ENCODE measurements at places on chromosomes 1 and 21. TPM values are rescaled to one million over a fixed set of nuclear protein-coding genes. Genes with fewer than 3 reads are reported as not detected.

DNA sequence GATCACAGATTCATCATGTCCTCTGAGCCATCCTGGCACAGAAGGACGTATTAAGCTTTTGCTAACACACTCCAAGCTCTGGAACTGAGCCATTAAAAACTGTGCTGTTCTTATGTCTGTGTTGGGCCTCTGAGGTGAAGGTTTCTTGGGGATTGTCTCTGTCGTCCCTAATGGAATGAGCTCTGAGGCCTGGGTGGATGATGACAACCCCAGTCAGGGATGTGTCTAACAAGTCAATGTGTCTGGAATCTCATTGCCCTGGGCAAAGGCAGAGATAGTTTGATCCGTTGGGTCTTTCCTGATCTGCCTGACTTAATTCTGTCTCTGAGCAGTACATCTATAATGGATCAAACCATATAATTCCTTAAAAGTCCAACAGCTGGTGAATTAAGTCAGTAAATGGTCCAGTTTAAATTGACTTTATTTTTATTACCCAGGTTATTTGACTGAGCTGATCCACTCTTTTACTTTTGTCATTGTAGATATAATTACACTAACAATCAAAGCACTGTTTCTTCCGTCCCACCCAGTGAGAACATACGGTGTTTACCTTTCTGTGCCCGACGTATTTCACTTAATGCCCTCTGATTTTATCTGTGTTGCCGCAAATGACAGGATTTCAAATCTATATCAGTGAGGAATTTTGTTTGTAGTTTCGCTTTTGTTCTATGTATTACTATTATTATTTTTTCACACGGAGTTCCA is 38.8 kb upstream of the OR2B11 start:
- DNase-seq: no peak

GRCh38 chr1:10450156-10450814 is 454 bp downstream of the CORT start:
- no peak for DNase-seq

DNA sequence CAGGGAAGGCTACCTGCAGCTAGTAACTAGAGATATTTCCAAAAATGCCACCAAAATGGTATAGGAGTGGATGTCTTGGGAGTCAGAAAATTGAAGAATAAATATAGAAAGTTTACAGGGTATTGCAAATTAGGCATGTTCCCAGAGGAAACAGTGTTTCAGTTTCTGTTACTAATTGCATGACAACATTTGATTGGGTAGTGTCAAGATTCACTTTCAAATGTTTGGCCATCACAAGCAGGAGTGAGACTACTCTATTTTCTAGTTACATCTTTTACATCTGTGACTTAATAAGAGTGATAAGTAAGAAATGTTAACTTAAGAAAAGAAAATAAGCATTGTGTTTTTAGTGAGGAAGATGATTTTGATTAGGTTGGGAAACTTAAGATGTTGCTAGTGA is 30.2 kb downstream of the AMY1C start:
- no peak for DNase-seq

- DNase-seq: no peak
These were observed 11.2 kb downstream of the DDAH1 start for GRCh38 chr1:85453640-85454194.

DNA sequence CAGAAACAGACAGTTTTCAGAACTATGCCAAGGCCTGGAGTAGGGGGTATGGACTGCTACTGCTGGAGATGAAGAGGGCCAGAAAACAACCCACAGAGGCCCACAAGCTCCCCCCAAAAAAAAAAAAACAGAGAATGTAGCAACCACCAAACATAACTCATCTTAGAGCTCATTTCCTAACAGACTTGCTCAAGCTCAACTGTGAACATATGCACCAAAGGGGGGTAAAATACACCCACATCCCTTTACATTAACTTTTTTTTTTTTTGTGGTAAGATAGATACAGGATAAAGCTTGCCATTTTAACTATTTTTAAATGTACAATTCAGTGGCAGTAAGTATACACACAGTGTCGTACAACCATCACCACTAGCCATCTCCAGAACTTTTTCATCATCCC is 36.0 kb downstream of the SEC16B start:
- DNase-seq: no peak

DNA sequence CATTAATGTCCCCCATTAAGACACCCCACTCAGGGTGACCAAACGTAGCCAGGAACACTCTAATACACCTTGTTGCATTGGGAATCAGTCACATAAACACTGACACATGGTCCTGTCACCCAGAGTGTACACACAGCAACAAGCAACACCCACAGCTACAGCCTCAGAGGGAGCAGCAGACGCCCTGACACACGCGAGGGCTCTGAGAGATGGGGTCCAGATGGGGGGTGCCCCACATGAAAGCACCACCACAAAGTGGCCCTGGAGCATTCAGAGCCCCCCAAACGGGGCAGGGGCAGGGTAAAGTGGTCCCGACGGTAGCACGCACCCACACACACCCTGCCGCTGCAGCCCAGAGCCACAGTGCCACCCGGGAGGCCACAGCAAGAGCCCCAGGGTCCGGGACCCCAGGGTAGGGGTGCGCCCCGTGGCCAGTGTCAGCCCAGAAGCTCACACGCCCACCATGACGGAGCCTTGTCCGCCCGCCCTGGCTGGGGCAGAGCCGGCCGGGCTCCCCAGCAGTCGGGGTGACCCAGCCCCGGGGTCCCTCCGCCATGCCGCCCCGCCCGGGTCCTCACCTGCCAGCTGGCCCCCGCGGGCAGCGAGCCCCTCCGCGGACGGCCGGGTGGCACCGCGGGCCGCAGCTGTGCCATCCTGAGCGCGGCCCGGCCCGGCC is 47.3 kb downstream of the RAP1GAP start:
- no peak for DNase-seq

DNA sequence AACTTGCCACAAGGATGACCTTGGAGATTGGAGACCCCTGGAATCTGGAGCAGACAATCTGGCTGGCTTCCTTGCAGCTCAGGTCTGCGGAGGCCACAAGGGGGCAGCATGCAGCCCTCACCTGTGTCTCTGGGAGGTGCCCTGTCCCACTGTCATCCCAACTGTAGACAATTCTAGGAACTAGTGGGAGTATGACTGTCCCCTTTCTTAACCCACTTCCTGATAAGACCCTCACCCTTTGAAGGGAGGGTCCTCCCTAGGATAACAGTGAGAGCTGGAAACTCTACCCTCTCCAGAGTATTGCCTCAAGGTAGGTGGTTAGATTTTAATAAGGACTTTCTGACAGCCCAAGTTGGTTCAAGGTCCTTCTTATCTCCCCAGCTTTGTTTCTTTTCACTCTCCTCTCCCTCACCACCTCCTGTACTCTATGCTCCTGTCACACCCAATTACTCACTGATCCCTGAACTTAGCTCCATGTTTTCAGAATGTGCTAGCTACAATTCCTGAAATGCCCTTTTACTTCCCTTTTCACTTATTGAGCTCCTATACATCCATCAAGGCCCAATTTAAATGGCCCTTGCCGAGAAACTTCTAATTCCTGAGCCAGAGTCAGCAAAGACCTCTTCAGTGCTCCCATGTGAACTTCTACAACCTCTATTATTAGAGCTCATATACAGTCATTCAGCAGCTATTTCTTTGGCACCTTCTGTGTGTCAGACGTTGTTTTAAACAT is 9.2 kb upstream of the KCNQ4 start:
- DNase-seq: peak; percentile 76

- no peak for DNase-seq
These were observed 237.1 kb downstream of the HHIPL2 start for GRCh38 chr1:222310836-222311235.

GRCh38 chr1:19315378-19316198 is 3.5 kb downstream of the SLC66A1 start:
- peak; percentile 57 for DNase-seq

DNA sequence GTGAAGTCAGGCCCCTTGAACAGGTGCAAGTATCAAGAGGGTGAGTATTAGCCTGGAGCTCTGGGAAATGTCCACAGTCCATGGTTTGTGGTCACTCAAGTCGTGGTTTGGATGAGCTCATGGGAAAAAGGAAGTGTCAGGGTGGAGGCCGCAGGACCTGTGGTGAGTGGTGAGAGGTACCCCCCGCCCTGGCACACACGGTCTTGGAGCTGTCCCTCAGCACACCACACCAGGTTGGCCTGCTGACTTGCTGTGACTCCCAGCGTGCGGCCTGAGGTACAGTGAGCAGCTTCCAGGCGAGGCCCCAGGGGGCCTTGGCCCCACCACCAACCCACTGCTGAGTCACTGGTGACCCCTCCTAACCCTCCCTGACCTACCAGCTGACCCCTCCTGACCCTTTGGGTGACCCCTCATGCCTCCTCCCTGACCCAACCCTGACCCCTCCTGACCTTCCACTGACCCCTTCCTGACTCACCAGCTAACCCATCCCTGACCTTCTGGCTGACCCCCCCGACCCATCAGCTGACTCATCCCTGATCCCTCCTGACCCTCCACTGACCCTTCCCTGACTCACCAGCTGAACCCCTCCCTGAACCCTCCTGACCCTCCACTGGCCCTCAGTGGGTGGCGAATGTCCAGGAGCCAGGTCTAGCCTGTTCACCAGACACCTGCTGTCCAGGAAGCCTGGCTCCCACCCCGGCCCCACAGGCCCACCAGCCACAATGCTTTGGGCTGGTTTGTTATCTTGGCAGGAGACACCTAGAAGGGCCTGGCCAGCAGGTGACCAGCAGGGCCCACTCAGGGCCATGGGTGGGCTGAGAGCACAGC is 34.8 kb upstream of the RNF187 start:
- peak; percentile 57 for DNase-seq

- no peak for DNase-seq
These were observed 151.7 kb downstream of the LYPLAL1 start for GRCh38 chr1:219325368-219325742.

DNA sequence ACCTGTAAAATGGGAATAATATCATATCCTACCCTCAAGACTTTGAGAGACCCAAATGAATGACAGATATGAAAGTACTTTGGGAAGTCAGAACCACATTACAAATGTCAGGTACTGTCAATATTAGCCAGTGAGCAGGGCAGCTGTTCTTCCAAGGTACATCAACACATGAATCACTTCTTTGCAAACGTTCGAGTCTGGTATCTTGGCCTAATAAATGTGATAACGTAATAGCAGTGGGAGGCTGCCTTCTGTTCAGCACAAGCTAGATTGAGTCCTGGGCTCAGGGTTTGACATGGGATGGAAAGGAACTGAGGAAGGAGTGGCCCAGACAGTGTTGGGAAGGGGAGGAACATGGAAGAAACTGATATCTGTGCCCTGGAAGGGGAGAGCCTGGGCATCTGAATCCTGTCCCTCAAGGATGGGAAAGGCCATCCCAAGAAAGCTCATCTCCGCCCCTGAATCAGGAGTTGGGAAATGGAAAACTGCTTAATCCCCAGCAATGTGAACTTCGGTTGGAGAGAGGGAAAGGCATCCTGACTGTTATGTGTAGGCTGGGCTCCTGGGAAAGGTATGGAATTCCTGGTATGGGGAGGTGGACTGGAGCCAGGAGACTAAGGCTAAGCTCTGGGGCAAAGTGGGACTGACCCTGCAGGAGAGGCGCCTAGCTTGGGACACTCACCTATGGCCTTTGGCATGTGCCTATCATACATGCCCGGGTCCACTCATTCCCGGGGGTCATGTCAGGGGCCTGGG is 14.3 kb downstream of the KCNC4 start:
- DNase-seq: no peak

- DNase-seq: no peak
These were observed 92.9 kb downstream of the LAMC2 start for GRCh38 chr1:183278739-183279591.

GRCh38 chr1:34477632-34478141 is 277.2 kb upstream of the GJB5 start:
- no peak for DNase-seq

DNA sequence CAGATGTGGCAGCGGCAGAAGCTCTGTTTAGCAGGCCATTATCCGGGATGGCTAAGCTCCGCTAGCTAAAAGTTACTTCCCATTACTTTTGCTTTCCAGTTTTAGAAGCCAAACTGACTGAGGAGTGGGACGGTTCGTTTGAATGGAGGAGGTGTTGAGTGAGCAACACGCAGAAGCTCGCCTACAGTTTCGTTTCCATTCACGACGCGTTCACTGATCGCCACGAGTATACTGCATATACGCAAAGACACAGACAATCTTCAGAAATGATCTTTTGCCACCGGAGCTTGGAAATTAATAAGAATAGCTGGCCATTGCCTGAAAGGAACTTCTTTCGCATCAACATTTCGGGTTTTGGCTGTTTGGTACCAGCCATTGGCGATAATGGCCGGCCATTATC is 14.6 kb downstream of the SON start:
- no peak for DNase-seq

DNA sequence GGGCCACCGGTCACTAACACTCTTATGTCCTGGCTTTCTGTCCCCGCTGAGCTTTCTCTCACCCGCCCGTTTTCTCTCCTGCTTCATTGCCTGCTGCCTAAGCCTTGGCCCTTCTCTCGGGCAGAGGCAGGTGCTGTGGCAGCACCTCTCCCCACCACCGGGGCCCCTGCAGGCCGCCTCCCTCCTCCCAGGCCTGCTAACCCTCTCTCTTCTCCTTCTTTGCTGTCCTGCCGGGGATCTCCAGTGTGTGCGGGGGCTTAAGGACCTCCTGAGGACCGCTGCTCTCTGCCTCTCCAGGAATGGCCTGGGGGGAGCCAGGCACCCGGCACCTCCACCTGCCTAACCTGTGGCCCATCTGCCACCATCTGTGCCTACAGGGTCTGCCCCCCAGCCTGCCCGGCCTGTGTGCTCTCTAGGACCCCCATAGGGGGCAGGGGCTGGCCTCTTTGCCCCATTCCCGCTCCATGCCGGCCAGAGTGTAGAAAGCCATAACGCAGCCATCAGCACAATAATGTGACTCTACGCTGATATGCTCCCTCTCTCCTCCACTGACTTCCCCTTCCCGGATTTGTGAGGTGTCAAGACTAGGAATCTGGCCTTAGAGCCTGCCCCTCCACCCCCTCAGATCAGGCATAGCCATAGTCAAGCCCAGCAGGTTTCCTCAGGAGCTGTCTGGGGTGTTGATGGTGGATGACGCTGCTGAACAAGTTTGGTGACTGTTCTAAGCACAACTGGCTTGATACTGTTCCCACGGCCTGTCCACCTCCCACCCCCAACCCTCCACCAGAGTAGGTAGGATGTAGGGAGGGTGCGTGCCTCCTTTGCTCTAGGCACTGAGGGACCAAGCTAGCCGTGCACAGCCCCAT is 6.1 kb upstream of the SFN start:
- DNase-seq: peak; percentile 39

DNA sequence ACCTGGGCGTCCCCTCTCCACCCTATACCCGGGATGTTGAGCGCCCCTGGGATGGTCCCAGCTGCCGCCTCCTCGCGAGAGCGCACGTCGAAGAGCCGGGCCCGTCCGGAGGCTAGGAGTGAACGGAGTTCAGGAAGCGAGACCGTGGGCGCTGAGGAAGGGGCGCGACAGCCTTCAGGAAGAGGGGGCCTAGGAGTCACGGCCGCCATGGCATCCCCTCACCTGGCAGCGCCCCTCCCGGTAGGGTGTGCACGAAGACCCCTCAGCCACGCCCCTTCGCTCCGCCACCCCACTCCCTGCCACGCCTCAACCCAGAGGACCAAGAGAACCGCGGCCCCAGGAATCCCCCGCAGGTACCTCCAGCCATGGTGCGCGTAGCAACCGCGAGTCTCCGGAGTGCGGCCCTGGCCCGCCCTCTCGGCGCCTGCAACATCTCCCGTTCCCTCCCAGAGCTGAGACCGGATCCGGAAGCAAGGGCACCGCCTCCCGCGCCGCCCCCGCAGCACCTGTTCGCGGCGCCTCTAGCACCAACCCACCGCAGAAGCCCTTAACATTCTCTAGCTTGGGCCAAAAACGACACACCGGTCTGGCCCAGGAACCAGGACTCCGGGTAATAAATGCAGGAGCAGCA is at the start of gene TSTD1:
TSTD1 (minus strand) TSS at position 442 of the 631 bp plus-strand sequence; CDS start at position 367, 75 bp downstream.
- DNase-seq: no peak

NCMAP gene
- not detected for total RNA-seq

DMRTA2 gene
- total RNA-seq: not detected

ADAMTS5 gene
- 5.6 TPM for total RNA-seq

ZSCAN20 gene
- 6.1 TPM for total RNA-seq

ADPRS gene
- 24.3 TPM for total RNA-seq
